Sigmoid colon (tissue), 7 donors: ENCODE measurements at places on chromosomes 5 and 9.

DNA sequence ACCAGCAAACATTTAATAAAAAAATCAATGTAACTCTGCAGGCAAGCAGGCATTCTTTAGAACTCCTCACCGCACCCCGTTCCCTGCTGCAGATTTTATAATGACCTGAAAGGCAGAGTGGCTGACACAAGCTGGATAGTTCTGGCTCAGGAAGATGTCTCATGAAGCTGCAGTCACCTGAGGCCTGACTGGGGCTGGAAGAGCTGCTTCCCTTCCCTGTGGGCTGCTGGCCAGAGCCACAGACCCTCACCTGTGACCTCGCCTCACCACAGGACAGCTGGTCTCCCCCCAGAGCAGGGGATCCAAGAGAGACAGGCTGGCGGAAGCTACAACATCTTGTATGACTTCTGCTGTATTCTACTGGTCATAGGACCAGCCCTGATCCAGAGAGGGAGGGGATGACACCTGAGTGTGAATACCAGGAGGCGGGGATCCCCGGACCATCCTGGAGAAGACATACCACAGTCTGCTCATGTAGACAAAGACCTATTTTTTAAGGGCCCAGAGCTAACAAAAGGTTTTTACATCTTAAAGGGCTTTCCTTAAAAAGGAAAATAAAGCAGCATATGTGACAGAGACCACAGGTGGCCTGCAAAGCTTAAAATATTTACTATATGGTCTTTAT is 43.9 kb downstream of the RAPGEF1 start:
- H3K27ac ChIP-seq: no peak overlapping the region
- no peaks in the 10 kb centered on the region for H3K36me3 ChIP-seq
- no peak for DNase-seq
- no peak overlapping the region for H3K4me3 ChIP-seq
- peaks cover 30% of the 10 kb centered on the region for H3K4me1 ChIP-seq

DNA sequence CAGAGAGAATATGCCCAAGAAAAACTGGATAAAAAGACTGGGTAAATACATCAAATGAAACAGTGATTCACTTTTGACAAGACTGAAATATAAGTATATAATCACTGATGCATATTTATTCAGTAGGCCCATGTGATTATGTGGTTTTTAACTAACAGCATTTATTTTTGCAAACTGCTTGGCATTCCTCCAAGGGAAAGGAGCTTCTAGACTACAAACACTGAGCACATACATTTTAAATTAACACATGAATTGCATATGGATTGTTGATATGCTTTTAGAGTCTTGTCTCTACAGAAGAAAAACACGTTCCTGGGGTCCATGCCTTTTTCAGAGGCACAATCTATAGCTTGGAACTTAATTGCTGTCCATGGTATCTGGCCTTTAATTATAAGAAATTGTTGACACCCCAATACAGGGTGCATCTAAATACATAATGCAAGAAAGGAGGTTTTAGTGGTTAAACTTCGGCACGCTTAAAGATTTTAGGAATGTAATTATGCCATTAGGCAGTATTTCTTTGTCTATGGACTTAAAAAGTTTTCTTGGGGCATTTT is 6.9 kb upstream of the MEIKIN start:
- no peaks in the 10 kb centered on the region for H3K27me3 ChIP-seq
- no peak overlapping the region for H3K27ac ChIP-seq
- no peaks in the 10 kb centered on the region for H3K4me1 ChIP-seq
- no peak for DNase-seq
- H3K4me3 ChIP-seq: no peak overlapping the region

- peaks cover 39% of the 10 kb centered on the region for H3K4me1 ChIP-seq
- H3K36me3 ChIP-seq: no peaks in the 10 kb centered on the region
- H3K27ac ChIP-seq: peak overlapping the region; percentile 93
- H3K27me3 ChIP-seq: no peaks in the 10 kb centered on the region
- peak overlapping the region; percentile 67 for H3K4me3 ChIP-seq
- no peak for DNase-seq
These were observed 1.2 kb downstream of the ZNF608 start for GRCh38 chr5:124745007-124745927.

- no peaks in the 10 kb centered on the region for H3K27me3 ChIP-seq
- no peak overlapping the region for H3K4me3 ChIP-seq
- peak overlapping the region; percentile 77 for H3K27ac ChIP-seq
- DNase-seq: no peak
These were observed 107.4 kb downstream of the TLE1 start for GRCh38 chr9:81581986-81582385.

- H3K27ac ChIP-seq: no peak overlapping the region
- H3K4me3 ChIP-seq: no peak overlapping the region
- DNase-seq: no peak
- no peaks in the 10 kb centered on the region for H3K27me3 ChIP-seq
- peaks cover 9% of the 10 kb centered on the region for H3K4me1 ChIP-seq
These were observed 36.2 kb downstream of the GRIN3A start for GRCh38 chr9:101702257-101702656.
